ENCODE measurements at places on chromosomes 2 and 18.

DNA sequence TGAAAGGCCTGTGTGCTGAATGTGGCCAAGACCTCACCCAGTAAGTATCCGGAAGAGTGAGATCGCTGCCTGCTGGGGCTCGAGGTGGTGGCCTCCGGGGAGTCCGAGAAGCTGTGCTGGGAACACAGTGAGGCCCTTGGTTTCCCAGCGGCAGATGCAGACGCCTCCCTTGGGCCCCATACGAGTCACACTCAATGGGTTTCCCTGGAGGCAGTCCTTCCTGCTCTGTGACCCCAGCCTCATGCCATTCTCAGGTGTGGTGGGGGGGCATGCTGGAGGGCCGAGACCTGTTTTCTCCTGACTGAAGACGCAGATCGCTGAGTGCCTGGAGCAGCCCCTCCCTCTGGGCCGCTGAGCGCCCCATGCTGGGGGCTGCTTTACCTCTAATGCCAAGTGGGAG is 15.7 kb downstream of the CTDP1 start:
- no peak for DNase-seq

DNA sequence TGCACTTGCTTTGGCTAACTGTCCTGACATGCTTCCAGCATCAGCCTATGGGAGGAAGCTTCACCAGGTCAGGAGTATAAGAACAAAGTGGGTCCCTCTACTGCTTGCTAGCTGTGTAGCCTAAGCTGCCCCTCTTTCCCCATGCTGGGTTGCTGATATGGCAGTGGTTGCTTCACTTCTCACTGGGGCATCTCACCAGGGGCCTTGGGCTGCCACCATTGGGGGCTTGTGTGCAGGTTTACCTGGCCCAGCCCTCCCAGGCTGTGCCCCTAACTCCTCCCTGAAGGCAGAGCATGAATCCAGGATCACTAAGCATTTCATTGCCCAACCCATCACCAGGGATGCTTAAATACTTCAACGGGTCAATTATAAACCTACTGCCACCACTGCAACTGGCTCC is 817.1 kb upstream of the TMEFF2 start:
- no peak for DNase-seq

DNA sequence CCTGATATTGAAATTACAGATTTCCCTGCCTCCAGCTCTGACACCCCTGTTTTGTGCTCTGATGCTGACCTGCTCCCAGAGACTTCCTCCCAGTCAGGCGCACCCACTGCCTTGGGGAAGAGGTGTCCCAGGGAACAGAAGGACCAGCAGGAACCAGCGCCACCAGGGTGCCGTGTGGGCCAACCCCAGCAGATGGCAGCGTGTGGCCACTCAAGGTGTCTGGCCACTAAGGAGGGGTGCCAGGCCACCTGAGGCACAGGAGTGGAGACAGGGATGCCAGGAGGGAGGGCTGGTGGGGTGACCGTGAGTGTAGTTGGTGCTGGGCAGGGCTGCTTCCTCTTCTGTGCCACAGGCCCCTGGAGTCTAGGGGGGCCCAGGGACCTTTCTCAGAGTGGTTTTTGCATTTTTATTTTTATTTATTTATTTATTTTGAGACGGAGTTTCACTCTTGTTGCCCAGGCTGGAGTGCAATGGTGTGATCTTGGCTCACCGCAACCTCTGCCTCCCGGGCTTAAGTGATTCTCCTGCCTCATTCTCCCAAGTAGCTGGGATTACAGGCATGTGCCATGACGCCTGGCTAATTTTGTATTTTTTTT is 56.0 kb downstream of the TEX44 start:
- DNase-seq: no peak

GRCh38 chr2:241217320-241218031 is 29.0 kb downstream of the ANO7 start:
- DNase-seq: peak; percentile 30

- no peak for DNase-seq
Measured at GRCh38 chr18:79574938-79575525, 104.6 kb upstream of the CTDP1 start.

GRCh38 chr2:221289389-221289788 is 282.7 kb downstream of the EPHA4 start:
- no peak for DNase-seq

DNA sequence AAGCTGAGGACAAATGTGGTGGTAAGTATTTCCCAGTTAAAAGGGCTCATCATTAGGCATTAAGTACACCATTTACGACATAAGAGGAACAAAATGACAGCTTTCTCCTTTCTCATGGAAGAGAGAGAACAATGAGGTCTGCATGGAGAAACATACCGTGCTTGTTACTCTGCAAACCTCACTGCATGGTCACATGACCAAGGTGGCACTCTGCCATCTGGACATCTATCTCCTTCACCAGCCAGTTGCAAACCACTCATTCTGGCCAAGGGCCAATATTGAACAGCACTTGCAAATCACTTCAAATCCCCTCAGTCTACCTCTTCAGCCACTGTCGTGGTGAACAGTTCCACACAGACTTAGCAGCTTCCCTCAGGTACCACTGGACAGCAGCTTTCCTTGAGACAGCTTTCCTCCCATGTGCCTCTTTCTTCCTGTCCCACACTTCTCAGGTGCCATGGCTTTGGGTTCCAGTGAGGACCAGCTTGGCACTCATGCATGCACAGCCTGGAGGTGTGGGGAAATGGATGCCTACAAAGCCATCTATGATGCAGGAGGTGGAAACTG is 29.5 kb upstream of the DPP4 start:
- no peak for DNase-seq

GRCh38 chr18:77321823-77322805 is 72.5 kb downstream of the GALR1 start:
- no peak for DNase-seq

DNA sequence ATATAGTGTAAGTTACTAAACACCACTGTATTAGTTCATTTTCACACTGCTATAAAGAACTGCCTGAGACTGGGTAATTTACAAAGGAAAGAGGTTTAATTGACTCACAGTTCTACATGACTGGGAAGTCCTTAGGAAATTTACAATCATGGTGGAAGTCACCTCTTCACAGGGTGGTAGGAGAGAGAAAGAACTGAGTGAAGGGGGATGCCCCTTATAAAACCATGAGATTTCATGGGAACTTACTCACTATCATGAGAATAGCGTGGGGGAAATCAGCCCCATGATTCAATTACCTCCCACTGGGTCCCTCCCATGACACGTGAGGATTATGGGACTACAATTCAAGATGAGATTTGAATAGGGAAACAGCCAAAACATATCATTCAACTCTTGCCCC is 618.0 kb downstream of the NYAP2 start:
- DNase-seq: no peak

DNA sequence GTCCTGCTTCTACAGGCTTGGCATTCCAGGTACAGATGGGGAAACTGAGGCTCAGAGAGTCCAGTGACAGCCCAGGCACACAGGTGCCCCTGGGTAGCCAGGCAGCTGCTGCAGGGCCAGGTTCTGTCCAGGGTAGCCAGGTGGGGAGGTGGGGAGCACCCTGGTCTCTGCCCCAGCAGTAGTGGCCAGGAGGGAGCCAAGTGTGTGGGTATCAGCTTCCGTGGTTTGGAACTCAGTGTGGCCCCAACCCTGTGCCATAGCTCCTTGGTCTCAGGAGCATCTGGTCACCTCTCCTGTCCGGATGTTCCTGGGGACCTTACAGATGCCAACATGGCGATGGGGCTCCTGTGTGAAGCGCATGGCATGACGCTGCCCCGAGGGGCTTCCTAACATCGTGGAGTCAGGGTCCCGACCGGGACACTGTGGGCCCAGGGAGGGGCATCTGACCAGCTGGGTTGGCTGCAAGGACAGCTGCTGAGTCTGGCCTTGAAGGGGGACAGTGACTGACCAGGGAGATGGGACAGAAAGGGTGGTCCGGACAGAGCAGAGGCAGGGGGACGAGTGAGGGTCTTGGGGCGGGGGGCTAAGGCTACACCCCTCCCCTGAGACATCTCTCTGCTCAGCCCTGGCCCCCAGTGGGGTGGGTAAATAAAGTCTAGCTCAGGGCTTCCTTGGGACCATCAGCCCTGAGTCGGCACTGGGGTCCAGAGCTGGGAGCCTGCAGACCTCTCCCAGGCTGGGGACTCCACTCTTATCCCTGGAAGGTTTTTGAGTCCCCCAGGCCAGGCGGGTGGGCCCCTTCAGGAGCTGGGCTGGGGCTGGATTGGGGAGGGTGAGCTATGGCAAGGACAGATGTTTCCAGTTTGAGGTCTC is 76.0 kb upstream of the SMAD7 start:
- no peak for DNase-seq

- no peak for DNase-seq
Measured at GRCh38 chr2:145185696-145186095, 665.8 kb upstream of the ZEB2 start.

DNA sequence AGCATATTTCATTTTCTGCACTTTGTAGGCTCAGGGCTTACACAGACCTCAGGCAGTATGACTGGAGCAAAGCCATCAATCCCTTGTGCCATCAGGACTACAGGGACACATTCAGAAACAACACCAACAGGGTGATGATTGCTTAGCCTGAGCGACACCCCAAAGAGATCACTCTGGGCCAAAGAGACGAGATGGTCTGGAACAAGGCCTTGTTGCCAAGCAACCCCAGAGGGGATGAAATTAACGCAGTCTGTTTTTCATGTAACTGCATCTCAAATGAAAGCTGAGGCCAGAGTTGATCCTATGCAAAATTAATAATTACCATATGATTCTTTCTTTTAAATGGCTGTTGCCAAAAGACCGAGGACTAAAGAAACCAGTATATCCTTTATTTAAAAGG is 20.2 kb upstream of the B3GNT2 start:
- DNase-seq: no peak

DNA sequence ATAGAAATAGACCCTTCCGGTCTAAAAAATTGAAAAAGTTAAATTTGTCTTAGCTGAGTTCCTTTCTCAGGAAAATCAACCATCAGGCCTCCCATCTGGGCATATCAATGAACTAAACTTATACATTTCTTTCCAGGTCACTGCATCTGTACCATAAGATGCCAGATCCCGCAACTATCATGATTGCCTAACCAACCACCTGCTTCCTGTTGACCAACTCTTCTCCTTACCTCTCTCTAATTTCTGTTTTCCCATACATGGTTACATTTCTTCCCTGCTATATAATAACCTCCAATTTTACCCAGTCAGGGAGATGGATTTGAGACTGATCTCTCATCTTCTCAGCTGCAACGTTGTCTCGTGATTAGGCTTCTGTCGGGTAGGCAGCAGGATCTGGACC is 228.7 kb downstream of the FSIP2 start:
- DNase-seq: no peak

GRCh38 chr18:21463718-21464117 is 136.8 kb downstream of the ESCO1 start:
- DNase-seq: no peak

GRCh38 chr2:73762571-73762970 is 17.3 kb downstream of the DUSP11 start:
- no peak for DNase-seq
